ENCODE measurements at places on chromosomes 6 and 20.

- DNase-seq, result peak; percentile 35
These were observed 59.2 kb upstream of the CD93 start for GRCh38 chr20:23145281-23145700.

DNA sequence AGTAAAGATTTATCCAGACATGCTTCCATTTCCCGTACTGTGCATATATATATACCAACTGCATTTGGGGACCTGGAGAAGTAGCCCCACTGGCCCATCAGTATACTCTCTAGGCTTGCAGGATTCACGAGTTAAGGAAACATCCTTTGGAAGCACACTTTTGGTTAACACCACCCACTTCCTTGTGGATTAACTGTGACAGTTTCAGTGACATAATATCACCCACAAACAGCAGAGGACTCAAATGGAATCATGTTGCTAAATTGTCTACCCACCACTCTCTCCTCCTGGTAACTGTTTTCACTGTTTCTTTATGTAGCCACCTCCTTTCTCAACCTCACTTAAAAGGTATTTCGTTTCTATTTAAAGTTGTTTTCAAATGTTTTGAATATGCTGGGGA lies 55.0 kb downstream of the PROKR2 start:
- no peak for DNase-seq

GRCh38 chr6:37919417-37920157 lies 100.1 kb downstream of the ZFAND3 start:
- peak; percentile 82 for DNase-seq

GRCh38 chr6:45966340-45966739 lies 49.3 kb downstream of the CLIC5 start:
- DNase-seq, result no peak

- DNase-seq, result peak; percentile 70
These were observed 147.4 kb upstream of the BEND6 start for GRCh38 chr6:56807326-56807988.

DNA sequence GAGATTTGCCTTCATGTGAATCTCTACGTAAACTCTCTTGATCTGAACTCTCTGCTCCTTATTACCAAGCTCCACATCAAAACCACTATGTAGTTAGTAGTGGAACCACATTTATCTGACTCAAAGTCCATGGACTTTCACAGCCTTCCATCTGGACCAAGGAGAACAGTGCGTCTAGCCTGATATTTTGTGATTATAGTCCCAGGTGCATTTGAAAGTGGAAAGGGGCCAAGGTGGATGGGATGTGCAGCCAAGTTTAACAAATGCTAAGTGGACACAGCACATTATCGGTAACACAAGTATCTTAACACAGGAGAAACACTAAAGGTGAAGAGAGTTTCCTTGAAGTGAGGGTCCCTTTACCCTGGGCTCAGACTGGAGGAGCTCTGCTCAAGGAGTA lies 281.2 kb upstream of the SGK1 start:
- DNase-seq, result no peak

- no peak for DNase-seq
These were observed 26.0 kb upstream of the SYNJ2 start for GRCh38 chr6:157955675-157956074.

DNA sequence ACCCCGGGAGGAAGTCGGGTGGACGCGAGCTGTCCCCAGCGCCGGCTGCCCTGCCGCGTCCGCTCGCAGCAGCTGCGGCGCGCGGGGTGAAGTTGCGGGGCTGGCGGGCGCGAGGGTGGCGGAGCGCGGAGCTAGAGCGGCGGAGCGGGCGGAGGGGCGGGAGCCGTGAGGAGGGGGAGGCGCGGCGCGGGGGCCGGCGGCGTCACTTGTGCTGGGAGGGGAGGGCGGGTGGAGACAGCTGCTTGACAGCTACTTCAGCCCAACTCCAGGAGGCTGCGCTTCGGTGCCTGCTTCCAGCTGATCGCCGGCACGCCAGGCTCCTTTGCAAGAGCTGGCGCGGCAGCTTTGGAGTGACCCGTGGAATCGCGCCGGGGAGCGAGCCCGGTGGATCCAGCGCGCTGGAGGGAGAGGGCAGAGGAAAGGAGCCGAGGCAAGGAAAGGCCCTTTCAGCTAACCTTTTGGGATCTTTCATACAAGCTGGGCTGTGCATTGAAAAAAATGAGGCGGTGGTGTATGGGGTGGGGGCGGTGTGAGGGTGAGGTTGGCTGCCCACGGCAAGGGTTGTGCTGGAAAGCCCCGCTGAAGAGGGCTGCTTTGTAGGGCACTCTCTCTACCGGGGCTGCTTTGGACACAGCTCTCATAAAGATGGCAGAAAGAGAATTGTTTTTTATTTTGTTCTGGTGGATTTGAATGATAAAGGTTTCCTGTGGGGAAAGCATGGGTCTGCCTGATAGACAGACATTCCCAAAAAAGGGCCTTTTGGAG lies 24.6 kb downstream of the RIPOR2 start:
- DNase-seq, result peak; percentile 39

- no peak for DNase-seq
These were observed 11.8 kb downstream of the ZBTB24 start for GRCh38 chr6:109471105-109471810.

GRCh38 chr20:51259455-51259854 lies 236.5 kb upstream of the KCNG1 start:
- DNase-seq, result no peak
